ENCODE measurements at places on chromosomes 5 and 9.

DNA sequence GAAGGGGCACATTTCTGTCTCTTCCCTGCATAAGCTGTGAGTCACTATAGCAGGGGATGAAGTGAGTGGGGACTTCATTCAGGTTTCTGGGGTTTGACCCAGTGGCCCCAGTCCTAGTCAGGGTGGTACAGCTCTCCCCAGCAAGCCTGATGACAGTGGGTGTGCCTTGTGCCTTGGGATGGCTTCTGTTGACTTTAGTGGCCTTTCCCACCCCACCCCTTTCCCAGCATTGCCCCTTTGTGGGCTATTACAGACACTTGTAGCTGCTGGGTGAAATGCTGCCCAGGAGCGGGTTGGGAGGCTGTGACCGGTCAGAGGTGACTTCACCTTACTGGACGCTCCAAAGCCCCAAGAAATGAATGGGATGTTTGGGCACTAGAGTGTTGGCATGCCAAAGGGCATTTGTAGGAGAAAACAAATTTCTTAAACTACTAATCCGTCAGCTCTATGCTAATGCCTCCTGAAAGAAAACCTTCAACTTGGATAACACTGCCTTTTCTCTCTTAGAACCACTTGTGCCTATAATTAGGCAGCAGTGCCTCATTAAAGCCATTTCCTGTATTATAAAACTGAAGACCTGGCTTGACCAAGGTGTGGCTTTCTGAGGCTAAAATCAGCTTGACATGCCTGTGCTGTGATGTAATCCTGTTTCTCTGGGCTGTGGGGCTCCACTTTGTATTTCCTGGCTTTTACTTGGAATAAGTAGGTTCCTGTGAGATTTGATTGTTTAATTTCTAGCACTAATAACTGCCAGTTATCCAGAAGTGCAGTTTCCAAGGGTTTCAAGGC, 119.0 kb upstream of the SLC25A48 start:
- DNase-seq = no peak

- DNase-seq = no peak
Observed at GRCh38 chr5:157602505-157602904, 26.9 kb upstream of the ADAM19 start.

DNA sequence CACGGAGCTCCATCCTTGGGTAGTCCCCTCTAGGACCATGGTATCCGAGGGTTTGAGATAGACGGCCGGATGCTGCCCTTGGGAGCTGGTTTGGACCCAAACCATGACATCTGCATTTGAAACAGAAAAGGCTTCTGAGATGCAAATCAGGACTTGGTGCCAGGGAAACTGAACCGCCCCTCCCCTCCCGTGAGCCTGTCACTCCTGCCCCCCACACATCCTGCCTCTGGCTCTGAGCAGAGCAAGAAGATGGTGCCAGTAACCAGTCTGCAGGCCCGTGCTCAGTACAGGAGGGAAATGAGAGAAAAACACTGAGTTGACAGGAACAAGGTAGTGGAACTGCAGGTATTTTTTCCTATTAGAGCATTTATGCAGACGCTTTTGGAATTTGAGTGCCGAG, 18.6 kb downstream of the ARPC5L start:
- DNase-seq = no peak

- peak; percentile 38 for DNase-seq
Observed at GRCh38 chr5:107951309-107951708, 280.6 kb upstream of the EFNA5 start.

GRCh38 chr9:37311938-37312708, 110.4 kb upstream of the GRHPR start:
- no peak for DNase-seq

GRCh38 chr5:147464211-147464610, 45.7 kb downstream of the DPYSL3 start:
- no peak for DNase-seq

- no peak for DNase-seq
Observed at GRCh38 chr5:26390608-26391007, 647.8 kb downstream of the CDH9 start.

GRCh38 chr9:115267790-115268189, 149.8 kb upstream of the TNC start:
- DNase-seq = no peak

DNA sequence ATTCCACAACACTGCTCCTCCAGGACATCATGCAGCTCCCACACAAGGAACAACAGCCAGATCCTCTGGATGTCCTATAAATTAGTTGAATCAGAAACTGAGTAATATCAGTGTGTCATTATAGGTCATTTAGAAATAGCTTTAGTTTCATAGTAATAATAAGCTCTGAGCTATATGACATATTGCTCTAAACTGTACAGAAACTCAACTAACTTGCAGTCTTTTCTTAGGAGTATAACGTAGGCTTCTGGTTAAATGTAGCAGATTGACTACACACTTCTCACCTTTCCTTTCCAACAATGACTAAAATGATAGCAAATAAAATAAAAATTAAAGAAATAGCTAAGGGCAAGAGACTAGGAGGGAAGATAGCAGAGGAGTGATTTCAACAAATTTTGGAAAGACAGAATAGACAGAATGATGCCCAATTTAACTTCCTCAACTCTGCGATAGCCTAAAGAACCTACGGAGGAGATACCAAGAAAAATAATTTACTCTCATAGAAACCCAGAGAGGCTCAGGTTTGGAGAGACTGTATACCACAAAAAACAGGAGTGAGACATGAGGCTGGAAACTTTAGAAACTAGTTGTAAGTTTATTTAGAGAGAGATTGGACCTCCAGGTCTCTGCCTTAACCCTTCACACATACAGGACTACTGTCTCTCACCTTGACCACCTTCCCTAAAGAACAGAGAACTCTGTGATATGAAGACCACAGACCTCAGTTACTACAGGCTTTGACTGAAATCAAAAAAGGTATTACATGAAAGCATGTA, 193.7 kb downstream of the TSSK1B start:
- DNase-seq = no peak

- no peak for DNase-seq
Observed at GRCh38 chr9:131709771-131710431, 30.0 kb downstream of the RAPGEF1 start.

- DNase-seq = no peak
Observed at GRCh38 chr9:89274838-89275237, 36.2 kb upstream of the CKS2 start.

DNA sequence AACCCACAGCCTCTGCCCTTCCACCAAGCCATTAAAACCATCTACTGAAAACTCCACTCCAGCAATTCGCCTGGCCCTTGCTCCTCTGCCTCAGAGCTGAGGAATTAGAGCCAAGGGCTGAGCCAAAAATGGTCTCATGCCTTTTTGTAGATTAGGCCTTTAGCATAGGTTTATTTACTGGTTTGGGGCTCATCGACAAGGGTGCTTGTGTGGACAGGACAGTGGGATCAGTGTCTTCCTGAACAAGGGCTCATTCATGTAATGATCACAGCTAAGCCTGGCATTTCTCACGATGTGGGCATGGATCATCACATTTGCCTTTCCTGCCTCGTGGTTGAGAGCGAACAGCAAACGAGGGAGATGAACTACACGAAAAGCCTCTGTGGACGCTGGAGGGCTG, 59.2 kb upstream of the PHF24 start:
- DNase-seq = no peak

DNA sequence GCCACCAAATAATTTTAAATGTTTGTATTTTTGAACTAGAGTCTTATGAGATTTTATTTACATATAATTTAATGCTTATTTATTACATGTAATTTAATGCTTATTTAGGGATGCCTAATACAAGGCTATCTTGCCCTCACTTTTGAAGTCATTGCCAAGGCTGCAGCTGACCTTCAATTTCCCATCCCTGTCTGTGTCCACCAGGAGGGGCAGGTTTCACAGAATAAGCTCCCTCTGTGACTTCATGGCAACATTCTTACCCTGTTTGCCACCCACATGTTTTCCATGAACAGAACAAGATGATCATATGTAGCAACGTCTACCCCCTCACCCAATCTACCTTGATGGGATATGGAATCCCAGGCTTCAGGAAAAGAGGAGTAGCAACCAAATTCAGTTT, 27.0 kb downstream of the C5 start:
- no peak for DNase-seq

DNA sequence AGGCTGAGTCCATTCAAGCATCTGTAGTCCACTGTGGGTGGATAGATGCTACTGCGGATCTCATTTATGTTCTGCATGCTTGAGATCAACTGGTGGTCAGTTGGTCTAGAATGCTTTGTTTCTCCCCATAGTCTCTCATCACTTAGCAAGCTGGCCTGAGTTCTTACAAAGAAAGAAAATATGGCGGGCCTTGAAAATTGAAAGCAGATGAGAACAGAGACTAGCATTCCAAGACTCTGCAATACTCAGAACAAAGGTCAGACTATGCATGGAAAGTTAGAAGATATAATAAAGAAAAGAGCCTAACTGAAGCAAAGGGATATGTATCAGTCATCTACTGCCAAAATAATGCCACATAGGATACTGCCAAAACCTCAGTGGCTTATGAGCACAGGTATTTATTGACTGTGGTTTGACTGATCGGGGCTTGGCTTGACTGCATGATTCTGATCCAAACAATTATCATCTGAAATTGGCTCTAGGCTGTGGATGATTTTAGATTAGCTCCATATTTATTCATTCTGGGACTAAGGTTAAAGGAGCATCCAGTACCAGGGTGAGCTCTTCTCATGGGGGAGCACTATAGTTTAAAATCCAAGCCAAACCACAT, 258.9 kb downstream of the TAF11L14 start:
- DNase-seq = no peak

- no peak for DNase-seq
Observed at GRCh38 chr9:76086539-76086938, 196.1 kb downstream of the PCSK5 start.

GRCh38 chr9:19975499-19975898, 186.7 kb upstream of the SLC24A2 start:
- no peak for DNase-seq

GRCh38 chr5:1212881-1213280, 11.5 kb downstream of the SLC6A19 start:
- DNase-seq = no peak

DNA sequence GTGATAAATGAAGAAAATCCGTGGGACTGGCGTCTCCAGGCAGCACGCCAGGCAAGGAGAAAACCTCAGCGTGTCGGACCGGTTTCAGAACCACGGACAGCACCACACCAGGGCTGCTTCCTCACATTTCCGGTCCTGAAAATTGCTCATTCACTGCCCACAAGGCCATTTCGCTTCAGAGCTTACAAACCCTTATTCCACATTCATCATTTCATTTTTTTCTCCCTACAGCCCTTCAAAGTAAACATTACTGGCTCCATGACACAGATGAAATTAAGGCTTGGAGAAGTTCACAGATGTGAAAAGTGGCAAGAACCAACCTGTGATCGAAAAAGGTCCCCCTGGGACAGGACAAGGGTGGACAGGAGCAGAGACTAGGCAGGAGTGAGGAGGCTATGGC, 1.5 kb upstream of the GPRIN1 start:
- DNase-seq = no peak

GRCh38 chr5:167642779-167643517, 648.5 kb upstream of the WWC1 start:
- DNase-seq = no peak

GRCh38 chr5:173736923-173737412, 120.5 kb upstream of the BOD1 start:
- DNase-seq = no peak

DNA sequence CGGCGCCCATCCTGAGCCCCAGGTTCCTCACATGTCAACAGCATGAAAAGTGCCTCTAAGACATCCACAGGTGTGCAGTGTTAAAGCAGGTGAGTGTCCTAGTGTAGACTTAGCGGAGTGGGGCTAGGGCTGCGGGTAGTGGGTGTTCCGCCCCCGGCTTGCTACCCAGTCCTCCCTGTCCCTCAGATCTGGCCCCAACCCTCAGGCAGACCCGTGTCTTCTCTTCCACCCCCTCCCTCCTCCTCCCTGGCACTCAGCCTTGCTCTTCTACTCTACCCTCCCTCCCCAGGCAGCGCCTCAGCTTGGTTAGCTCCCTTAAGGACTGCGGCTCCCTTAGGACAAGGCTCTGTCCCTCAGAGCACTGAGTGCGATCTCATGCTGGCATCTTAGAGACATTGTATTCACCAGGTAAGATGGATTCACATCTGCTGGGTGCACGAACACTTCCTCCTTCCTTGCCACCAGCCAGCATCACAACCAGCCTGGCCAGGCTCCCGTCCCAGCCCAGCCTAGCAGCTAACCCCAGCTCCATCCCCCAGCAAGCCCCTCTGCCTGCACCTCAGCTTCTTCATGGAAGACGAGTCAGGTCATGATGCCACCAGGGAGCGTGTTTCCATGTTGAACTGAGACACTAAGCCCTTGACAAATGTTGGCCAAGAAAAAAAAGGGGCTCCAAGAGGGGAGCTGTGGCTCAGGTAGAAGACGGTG, 46.8 kb downstream of the NSUN2 start:
- no peak for DNase-seq

DNA sequence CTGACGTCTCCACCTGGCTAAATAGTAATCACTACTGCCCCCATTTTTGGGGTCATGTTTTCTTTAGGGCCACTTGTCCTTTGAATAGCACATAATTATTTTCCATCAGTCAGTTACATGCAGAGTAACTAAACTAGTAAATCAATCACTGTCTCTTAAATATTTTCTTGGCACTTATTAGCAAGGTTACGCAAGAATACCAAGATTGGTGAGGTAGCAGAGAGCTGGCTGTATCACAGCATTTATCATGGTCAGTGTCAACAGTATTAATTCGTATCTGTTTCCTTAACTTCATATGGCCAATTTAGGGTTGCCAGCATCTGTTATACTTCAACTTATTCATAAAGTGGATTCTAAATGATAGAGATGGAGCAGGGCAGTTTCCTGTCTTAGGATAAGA, 346.8 kb upstream of the FAM174A start:
- DNase-seq = no peak

GRCh38 chr9:8447601-8448000, 648.0 kb upstream of the DMAC1 start:
- DNase-seq = peak; percentile 42

GRCh38 chr5:126435261-126435660, 12.1 kb downstream of the GRAMD2B start:
- no peak for DNase-seq

DNA sequence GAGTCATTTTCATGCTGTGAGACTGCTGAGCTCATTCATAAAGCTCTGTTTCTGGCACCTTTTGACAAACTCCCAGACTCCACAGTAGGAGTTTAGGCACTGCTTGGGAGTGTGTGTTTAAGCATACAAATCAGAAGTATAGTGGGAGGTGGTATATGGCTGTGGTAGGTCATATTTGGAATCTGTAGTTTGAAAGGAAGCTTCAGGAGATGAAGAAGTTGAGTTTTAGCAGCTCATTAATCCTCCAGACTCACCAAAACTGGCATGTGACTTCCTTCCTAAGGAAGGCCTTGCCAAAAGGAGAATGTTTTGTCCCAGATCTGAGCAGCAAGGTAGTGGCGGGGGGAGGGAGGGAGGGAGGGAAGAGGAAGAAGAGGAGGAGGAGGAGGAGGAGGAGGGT, 52.8 kb downstream of the SAXO1 start:
- DNase-seq = no peak

DNA sequence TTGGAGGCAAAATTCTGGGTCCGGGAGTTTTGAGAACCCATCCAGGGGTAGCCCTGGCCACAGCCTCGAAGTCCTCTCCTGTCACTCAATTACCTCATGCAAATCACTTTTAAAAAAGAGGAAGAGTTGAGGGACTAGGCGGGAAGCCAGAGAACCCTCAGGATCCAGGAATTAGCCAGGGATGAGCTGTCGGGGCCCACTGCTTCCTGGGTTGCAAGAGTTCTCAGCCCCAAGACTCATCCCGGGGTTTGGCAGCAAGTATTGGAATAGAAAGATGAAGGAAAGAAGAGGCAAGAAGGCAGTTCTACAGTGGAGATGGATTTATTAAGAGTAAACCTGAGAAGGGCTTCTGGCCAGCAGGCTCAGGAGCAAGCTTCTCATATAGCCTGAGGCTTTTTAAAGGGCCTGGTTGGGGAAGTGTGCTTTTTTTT, 25.6 kb downstream of the C9orf50 start:
- DNase-seq = no peak

Data from NCI-H2171 treated with DMSO at 0.1 percent for 48 hours (cell line).